GM10248 (cell line): ENCODE measurements at places on chromosomes 1 and 21.

DNA sequence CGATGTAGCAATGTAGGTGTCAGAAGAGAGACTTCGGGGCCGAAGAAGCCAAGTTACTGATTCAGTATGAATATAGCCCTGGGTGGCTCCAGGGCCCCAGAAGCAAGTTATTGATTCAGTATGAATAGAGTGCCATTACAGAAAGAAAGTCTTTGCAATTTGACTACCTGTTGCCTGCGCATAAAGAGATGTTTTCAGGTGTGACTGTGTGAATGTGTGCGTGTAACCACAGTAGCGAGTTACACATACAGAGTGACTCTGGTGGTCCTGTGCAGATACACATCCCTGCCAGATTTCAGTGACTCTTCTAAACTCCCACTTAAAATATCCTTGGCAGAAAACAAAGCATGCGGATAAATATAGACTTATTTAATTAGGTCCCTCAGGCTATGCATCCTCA is 142.7 kb upstream of the CD34 start:
- no peak for DNase-seq

DNA sequence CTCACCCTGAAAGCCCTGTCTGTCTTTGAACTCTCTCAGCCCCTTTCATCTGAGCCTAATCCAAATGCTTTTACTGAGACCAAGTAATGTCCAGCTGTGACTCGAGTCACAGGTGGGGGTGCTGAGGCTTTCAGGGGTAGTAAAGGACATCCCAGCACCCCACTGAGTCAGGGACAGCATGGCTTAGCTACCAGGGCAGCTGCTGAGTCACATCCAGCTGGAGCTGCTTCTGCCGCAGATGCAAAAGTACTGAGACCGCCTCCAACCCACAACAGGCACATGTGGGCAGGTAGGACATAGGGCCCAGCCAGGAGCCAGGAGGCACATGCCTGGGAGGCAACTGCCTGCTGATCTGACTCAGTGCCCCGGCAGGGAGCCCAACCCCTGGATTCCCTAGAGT is 6.7 kb upstream of the VSIG8 start:
- DNase-seq: no peak

DNA sequence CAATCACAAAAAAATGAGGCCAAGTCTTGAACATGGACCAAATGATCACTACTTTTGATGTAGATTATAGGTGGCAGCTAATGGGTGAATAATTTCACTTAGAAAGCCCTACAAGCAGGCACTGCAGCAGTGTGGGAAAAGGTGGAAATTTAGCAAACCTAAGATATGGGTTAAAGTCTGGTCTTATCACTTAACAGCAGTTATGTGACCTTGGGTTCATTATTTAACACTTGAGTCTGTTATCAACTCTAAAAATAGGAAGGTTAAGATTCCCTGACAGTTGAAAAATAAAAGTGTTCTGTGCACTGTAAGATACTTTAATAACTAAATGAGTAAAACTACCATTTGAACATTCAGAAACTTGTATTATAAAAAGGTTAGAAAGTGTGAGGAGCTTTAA is 47.5 kb downstream of the SSX2IP start:
- DNase-seq: no peak

- DNase-seq: no peak
Measured at GRCh38 chr1:3283849-3284248, 170.6 kb upstream of the ARHGEF16 start.

DNA sequence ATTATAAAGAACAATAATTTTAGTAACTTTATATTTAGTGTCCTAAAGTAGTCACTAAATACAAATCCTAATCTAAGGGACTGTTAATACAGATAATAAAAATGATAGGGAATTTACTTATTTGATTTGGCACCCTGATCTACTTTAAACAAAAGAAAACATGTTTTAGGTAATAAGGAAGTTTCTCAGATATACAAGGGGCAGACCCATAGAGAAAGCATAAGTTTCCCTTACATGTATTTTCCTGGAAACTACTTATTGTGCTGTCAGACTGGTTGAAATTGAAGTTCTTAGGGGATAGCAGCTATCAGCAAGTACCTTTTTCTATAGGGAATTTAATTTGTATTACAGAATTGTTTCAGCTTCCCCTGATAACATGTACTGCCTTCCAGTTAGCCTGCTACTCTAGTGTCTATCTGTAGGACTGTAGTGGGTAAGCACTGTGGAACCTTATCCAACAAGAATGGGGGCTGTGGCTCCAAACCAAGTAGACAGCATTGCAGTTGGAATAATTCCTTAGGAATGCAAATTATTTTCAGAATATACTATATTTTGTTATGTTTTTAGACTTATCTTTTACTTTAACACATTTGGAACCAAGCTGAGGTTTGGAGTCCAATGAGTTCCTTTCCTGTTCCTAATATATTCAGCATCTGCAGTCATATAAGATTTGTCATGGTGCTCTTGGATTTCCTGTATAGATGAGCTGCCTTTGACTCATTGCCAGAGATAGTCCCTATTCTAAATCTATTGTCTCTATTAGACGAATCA is 14.7 kb downstream of the MSH4 start:
- no peak for DNase-seq

GRCh38 chr1:111735321-111735720 is 3.9 kb downstream of the INKA2 start:
- no peak for DNase-seq

DNA sequence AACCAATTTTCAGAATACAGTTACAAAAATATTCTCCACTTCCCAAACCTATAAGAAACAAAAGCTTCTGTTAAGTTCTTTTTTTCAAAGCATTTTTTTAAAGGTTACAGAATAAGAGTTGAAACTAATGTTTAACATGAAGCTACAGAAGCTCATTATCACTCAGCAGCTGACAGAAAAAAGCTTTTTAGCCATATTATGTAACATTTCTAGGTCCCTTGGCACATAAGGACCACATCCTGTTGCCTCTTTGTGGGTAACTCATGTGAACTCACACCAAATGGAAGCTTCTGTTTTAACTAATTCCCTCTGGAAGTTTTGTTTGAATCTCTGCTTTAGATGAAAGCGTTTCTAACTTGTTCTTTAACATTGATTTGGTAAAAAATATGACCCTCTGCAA is 242.5 kb upstream of the TMPRSS15 start:
- DNase-seq: no peak

- no peak for DNase-seq
Measured at GRCh38 chr21:44534688-44535087, 5.3 kb downstream of the KRTAP10-1 start.

- DNase-seq: no peak
Measured at GRCh38 chr1:115300087-115300876, 37.8 kb downstream of the NGF start.

DNA sequence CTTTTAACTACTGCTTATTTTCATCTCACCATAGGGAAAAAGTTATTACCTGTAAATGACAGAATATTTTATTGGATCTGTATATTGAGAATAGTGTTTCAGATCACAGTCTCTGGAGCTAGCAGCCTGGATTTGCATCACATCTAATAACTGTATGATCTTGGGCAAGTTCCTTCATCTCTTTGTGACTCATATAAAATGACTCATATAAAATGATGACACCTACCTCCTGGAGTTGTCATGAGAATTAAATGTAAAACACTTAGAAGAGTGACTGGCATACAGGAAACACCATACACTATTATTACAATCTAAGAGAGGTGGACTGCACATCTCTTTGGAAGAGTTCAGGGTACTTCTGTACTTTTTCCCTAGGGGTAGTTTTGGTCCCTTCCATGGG is 421.3 kb downstream of the NEGR1 start:
- DNase-seq: no peak

GRCh38 chr21:41864311-41865001 is 14.7 kb downstream of the PRDM15 start:
- DNase-seq: no peak

DNA sequence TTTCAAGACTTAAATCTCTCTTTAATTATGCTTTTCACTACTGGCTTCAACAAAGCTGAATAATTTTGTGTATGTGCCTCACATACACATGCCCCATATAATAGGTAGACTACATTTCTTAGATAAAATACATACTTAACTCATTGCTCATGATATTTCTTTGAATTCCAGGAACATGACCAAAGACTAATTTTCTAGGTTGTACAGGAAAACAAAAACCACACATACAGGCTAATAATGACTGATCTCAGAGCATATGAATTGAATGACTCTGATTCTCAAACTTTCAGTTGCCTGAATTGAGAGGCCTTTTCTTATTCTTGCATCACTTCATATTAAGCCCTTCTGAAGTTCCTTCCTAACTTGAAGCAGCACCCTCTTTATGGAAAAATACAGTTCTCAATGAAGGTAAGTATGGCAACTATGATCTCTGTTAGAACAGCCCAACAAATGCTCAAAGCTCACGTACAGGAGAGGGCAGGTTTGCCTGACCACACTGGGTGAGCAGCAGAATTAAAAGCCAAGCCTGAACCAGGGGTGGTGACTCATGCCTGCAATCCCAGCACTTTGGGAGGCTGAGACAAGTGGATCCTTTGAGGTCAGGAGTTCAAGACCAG is 22.6 kb upstream of the UAP1 start:
- DNase-seq: no peak

- no peak for DNase-seq
Measured at GRCh38 chr1:71502006-71502405, 421.2 kb upstream of the ZRANB2 start.

GRCh38 chr1:226332947-226333346 is 24.0 kb upstream of the LIN9 start:
- DNase-seq: no peak

- no peak for DNase-seq
Measured at GRCh38 chr1:183195142-183195574, 9.1 kb downstream of the LAMC2 start.

GRCh38 chr1:26177182-26177684 is at the start of gene CNKSR1:
Gene CNKSR1 (plus strand): TSS chr1:26177491. CDS start chr1:26177548, 57 bp downstream.
- DNase-seq: no peak

- DNase-seq: no peak
Measured at GRCh38 chr1:59453297-59453968, 156.5 kb downstream of the FGGY start.
